HT-29 (cell line): ENCODE measurements at places on chromosomes 11 and 22. TPM values are rescaled to one million over a fixed set of nuclear protein-coding genes. Genes with fewer than 3 reads are reported as not detected.

Gene RIC3
- not detected in 2 replicates for total RNA-seq

Gene TMEM109
- total RNA-seq = 96.5 and 102 TPM in 2 replicates

Gene HPX
- 0.25 TPM in 1 of 2 replicates, not detected in the other for total RNA-seq

Gene TEX54
- total RNA-seq = 0.61 TPM in 1 of 2 replicates, not detected in the other

Gene APOBEC3A
- total RNA-seq = not detected in 2 replicates

Gene SF3B2
- 209 and 210 TPM in 2 replicates for total RNA-seq

Gene OR1S1
- total RNA-seq = not detected in 2 replicates

Gene ANO3
- total RNA-seq = under 0.01 and 0.57 TPM in 2 replicates

Gene GGTLC2
- not detected in 2 replicates for total RNA-seq

GRCh38 chr11:17651061-17651460, 68.3 kb upstream of the MYOD1 start:
- DNase-seq = no peak

DNA sequence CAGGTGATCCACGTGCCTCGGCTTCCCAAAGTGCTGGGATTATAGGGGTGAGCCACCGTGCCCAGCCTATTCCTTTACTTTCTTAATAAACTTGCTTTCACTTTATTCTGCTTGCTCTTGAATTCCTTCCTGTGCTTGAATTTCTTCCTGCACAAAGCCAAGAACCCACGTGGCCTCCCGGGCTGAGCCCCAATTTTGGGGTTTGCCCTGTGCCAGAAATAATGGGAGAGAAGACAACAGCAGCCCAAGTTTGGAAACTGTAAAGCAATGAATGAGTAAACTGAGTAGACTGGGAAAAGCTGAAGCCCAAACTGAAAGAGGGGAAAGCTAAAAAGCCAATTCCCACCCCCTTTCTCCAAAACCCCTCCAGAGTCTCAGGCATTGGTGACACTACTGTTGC, 136.4 kb downstream of the NECTIN1 start:
- no peak for DNase-seq

DNA sequence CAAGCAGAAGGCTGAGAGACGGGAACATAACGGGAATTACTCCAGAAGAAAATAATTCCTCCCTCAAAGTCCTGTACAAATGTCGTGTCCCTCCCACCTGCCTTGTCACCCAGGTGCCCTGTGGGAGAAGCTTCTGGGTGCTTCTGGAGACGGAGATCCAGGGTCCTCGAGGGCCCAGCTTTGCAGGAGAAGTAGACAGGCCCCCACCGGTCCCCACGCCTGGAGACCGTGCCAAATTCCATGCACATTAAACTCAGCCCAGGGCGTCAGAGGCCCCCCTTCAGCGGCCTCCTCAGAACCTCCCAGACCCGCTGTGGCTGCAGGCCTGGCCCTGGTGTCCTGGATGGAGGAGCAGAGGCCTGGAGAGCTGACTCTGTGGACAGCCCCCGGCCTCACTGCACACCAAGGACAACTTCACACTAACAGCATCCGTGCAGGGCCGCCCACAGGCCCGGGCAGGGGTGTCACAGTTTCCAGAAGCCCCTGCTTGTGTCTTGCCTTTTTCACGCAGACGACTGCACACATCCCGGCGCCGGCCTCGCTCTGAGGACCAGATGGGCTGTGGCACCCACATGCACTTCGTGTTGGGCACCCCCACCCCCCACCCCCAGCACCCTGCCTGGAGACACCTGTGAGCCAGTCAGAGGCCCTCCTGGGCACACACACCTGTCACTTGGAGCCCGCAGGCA, 734.3 kb downstream of the BRD1 start:
- DNase-seq = no peak

- peak; percentile 99 for DNase-seq
Measured at GRCh38 chr11:9568854-9569587, 4.4 kb upstream of the WEE1 start.

- no peak for DNase-seq
Measured at GRCh38 chr11:125069008-125069407, 5.9 kb downstream of the SLC37A2 start.

DNA sequence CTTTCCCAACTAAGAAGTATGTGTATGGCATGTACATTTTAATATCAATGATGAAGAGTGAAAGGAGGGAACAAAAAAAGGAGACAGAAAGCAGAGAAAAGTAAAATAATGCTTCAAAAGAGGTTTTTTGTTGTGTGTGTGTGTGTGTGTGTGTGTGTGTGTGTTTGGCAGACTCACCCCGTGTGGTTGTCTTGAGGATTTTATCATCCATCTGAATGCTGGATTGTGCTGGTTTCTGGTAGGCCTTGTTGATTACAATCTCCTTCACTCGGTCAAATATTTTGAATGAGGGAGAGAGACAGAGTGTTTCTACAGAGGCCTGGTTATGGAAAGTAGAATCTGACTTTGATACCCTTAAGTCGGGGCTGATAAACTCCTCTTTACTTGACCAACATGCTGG, 128.5 kb downstream of the ENTHD1 start:
- DNase-seq = no peak

DNA sequence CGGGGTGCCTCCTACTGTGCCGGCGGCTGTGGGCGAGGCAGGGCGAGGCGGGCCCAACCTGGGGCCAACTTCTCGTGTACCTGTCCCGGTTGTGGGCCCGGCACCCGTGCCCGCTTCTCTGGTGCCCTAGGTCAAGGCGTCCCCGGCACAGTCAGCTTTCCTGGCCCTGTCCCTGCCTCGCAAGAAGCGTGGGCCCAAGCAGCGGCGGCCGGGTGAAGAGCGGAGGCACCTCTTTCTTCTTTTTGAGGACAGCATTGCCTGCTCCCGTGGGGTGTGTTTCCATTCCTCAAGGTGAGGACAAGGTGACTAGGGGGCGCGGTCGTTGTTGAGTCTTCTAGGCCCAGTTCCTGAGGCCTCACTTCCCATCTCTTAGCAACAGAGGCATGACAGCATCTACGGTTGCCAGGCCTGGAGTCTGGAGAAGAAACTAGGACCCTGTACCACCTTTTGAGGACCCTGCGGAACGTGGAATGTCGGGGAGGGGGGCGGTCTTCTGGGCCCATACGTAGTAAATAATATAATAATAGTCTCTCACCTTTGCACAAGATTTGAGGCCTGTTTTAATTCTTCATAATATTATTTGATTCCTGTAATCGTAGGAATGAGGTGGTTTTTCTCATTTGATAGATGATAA, 418 bp downstream of the ACO2 start:
- DNase-seq = no peak

- DNase-seq = no peak
Measured at GRCh38 chr11:132037956-132038355, 667.5 kb downstream of the NTM start.

DNA sequence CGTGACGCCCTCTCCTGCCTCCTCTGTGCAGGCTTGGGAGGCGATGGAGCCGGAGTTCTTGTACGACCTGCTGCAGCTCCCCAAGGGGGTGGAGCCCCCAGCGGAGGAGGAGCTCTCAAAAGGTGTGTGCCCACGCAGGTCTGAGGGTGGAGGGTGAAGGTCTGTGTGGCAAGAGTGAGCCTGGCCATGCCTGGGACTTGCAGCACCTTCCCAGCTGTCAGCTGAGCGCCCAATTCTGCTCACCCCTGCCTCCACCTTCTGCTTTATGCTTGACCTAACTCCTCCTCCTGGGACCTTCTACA, 2.5 kb downstream of the PARVG start:
- DNase-seq = no peak

- DNase-seq = no peak
Measured at GRCh38 chr22:36744791-36745190, 31.1 kb downstream of the IFT27 start.

- no peak for DNase-seq
Measured at GRCh38 chr11:116057000-116057399, 552.8 kb upstream of the CADM1 start.

DNA sequence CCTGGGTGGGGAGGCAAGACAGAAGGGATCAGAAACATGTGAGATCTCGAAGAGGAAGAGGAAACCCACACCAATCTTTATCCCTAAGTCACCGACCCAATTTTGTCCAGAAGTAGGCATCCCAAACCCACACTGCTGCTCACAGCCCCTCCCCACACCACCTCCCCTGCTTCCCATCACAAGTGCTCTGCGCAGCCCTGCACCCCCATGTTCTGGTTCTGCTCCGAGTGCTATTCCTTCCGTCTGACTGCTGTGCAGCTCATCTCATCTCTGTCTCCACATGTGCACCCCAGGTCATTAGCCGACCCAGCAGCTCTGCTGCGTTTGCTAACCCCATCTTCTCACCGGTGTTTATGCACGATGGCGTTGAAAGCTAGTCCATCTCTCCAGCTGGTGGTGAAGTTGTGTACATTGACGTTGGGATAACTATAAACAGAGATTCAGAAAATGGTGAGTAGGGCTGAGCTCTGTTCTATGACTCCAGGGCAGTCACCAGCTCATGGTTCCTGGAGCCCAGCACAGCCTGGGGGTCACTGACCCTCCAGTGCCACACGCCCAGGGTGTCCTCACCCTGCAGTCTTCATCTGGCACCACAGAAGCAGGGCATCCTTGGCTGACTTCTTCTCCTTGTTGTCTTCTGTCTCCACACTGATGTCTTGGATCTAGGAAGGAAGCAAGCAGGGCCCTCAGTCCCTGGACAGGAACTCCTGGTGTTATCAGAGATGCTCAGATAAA, 15.1 kb downstream of the SPTBN2 start:
- no peak for DNase-seq

- no peak for DNase-seq
Measured at GRCh38 chr11:43674560-43674959, 6.0 kb upstream of the HSD17B12 start.

- peak; percentile 25 for DNase-seq
Measured at GRCh38 chr11:13289081-13289480, 11.5 kb downstream of the BMAL1 start.

GRCh38 chr11:85086504-85087284, 540.5 kb downstream of the DLG2 start:
- DNase-seq = no peak

GRCh38 chr22:38782402-38783094, 11.4 kb downstream of the DNAL4 start:
- no peak for DNase-seq

DNA sequence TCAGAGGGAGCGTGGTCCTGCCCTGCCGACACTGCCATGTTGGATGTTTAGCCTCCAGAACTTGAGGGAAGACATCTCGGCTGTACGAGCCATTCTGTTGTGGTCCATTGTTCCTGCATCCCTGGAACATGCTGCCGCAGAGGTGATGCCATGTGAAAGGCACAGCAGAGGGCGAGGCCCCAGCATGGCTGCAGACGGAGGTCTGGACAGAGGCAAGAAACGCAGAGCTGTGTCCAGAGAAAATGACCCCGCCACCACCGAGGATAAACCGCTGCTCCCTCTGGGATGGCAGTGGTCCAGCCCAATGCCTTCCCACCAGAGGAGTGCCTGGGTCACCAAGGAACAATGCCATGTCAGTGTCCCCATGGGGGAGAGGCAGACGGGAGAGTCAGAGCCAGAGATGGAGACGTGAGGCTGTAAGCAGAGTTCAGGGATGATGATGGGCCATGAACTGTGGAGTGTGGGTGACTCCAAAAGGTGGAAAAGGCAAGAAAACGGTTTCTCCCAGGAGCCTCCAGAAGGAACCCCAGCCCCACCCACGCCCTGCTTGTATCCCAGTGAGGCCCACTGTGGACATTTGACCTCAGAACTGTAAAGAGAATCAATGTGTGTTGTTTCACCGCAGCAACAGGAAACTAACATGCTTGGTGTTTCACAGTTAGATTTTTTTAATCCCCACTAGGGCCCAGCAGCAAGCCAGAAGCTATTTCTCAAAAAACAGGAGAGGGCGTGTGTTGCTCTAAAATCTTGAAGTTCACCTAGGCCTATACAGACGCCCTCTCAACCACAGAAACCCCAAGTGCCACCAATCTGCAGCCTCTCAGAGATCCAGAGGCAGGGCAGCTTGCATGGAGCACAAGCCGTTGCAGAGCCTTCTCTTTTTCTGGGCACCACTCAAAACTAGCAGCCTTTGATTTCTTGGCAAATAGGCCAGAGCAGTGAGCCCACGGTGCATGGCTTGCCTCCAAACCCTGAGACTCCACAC, 1422.9 kb downstream of the TBC1D22A start:
- no peak for DNase-seq

DNA sequence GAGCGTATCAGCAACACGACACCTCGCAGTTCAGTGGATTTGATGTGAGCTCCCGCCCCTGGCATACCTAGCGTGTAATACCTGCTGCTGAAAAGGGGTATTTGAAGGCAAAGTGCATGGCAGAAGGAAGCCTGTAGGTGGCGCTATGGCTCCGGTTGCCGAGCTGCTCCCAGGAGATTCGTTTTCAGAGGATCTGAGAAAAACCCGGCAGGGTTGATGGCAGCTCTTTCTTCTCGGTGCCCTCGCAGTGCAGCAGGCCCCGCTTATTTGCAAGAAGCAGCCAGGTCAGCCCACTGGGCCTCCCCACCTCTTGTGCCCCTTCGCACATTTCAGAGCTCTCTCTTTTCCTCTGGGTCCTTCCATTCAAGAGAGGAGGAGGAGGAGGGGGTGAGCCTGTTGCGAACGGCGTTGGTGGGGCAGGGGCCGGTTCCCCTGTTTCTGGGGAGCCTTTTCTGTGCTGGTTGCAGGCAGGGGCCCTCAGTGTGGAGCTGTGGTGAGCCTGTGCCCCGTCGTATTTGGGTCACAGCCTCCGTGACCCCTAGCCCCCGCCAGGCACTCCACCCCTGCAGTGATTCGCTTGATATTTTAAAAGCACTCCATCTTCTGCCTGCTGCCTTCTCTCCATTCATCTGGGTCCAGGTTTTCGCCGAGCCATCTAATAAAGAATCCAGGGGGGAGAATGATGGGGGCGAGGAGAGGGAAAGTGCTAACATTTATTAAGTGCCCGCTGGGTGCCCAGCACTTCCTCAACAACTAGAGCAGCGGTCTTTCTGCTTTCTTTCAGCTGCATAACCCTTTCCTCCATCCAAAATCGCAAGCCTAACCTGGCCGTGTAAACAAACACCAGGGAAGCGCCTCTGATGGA, 85.3 kb upstream of the SYT13 start:
- DNase-seq = peak; percentile 84

GRCh38 chr11:12636871-12637410, 37.3 kb upstream of the TEAD1 start:
- DNase-seq = no peak

DNA sequence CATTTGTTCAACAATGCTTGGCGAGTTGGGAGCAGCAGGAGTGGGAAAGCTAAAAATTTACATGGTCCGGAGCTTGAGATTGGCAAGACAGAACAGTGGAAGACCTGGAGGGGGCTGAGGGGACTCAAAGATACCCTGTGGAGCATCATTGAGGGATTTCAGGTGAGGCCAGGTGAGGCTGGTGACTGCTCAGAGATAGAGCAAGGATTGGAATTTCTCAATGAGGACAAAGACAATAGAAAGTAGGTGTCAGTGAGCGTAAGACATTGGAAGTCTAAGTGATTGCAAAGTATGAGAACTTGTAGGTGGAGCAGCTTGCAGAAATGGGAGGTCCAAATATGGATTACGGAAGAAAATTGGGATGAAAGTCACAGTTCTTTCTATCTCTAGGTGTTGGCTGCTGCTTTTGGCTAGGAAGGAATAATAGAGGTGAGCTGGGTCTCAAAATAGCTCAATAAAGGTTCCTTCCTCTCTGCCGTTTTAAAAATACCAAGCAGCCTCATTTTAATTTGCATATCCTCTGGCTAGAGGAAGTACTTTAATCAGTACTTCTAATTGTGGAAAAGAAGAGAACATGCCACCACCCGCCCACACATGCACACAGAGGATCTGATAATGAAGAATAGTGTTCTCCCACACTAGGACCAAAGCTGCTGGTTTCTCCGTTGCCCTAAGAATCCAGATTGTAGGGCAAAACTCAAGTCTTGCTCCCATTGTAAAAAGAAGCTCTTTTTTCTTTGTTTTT, 41.8 kb upstream of the SORL1-AS1 start:
- DNase-seq = no peak

GRCh38 chr11:82826526-82826925, 73.7 kb downstream of the PRCP start:
- DNase-seq = no peak
